ENCODE measurements at places on chromosomes 12 and 14. TPM values are rescaled to one million over a fixed set of nuclear protein-coding genes. Genes with fewer than 3 reads are reported as not detected.
A peak's percentile ranks its signal among the peaks of the same experiment; 100 is the strongest.

The TMEM132D gene
- 7.1 TPM for total RNA-seq

DNA sequence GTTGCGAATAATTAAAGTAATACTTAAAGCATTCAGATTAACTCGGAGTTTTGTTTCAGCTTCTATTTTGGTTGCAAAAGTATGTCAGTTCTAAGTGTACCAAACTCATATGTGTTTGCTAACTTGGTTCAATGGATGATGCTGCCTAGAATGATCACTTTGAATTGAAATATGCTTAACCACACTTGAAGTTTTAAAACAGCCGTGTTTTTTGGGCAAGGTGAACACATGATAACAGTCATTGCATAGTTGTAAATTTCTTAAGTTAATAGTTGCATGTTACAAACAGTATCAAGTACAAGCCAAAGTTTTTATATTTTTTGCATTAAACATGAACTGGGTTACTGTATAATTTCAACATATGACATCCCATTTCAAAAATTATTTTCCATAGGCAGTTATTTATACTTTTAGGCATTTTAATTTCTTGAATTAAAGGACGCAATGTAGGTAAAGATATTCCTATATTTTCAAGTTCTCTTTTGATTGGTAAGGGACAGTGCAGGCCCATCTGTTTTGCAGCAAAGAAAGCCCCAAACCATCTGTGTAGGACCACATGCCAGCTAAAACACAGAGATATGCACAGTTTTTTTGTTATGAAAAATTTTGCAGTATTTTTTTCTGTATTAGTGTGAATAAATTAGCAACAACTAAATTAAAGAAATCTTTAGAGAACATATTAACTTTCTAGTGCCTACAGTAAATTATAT, 575.5 kb downstream of the PRKD1 start:
- no peak for DNase-seq

DNA sequence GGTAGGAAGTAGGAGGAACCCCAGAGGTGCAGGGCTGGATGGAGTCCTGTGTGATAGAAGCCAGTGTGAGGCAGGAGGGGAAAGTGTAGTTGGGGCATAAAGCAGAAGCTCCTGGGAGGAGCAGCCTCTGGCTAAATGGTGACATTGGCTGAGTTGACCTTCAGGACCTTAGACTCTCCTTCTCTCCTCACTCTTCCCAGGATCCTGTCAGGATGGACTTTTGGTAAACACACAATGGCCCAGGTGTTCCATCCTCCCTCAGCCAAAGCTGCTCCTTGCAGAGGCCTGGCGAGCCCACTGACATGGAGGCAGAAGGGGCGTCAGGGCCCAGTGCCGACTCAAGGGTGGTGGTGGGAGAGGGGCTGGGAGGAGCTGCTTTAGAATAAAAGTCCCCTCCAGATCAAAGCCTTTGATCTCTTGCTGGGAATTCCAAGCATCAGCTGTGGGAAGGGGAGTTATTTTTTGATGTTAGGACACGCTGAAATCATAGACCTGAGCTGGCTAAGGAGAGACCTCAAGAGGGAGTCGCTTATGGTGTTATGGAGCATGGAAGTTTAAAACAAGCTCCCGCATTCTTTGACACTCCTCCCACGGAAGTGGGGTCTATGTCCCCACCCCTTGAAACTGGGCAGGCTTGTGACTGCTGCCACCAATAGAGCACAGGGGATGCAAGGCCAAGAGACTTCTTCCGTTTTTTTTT, 44.1 kb downstream of the SMIM41 start:
- DNase-seq, result no peak

DNA sequence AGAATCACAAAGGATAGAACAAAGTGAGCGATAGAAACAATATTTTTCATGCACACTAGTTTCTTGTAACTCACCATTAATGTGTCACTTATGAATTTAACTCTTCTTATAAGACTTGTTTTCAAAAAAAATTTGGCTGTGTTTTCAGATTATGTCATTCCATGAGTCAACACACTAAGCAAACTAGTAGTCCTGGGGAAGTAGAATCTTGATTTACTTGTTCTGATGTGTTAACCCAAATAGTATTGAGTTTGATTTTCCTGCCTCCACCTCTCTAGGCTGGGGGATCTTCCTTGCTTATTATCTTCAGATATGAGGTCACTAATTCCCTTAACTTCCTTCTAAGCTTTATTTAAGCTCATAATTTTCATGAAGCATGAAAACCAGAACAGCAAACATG, 151.0 kb upstream of the SEL1L start:
- no peak for DNase-seq

The OAS2 gene
- 3.6 TPM for total RNA-seq

DNA sequence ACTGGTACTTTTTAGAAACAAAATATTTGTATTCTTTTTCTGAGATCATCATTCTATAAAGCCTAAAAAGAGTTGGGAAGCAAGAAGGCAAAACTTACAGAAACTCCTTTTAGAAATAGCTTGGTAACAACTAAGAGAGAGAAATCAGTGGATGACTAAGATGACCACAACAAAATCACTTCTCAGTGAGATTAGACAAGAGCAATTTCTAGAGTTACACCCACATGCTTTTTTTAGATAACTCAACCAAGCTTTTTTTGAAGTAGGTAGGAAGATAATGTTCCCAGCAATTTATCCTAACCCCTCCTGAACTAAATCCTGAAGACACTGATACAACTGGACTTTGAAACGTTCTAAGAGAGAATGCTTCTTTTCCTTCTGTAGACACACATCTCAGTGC, 576.4 kb downstream of the SLC6A15 start:
- no peak for DNase-seq

The RASAL1 gene
- total RNA-seq, result 1.8 TPM

The CD69 gene
- total RNA-seq, result 3.7 TPM

DNA sequence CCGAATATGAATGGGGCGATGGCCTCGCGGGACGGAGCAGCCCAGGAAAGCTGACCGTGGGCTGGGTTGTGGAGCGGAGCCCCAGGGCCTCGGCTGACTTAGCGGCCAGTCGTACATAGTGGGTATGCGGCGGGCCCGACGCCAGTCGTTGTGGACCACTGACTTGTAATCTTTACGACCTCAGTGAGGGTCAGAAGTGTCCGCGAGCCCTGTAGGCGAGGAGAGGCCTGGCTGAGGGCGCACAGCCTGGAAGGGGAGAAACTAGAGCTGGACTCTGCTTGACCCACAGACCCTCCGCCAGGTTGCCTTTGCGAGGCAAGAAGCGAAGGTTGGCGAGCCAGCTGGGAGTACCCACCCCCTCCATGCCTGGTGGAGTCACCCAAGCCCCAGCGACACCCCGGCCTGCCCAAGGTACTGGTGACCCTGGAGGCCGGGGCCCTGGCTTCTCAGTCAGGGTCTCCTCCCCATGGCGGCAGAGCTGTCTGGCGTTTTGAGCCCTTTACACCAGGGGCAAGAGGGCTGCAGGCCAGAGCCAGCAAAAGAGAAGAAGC, 15.6 kb upstream of the DYNC1H1 start:
- DNase-seq, result no peak

The KRT6A gene
- 0.21 TPM for total RNA-seq

DNA sequence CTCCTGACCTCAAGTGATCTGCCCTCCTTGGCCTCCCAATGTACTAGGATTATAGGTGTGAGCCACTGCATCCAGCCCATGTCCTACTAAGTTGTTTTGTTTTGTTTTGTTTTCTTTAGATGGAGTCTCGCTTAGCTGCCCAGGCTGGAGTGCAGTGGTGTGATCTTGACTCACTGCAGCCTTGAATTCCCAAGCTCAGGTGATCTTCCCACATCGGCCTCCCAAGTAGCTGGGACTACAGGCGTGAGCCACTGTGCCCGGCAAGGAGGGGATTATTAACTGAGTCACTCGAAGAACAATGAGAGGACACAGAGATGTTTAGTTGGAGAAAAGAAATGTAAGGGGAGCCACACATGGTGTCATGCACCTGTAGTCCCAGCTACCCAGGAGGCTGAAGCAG, 18.0 kb upstream of the ERBB3 start:
- peak; percentile 49 for DNase-seq

DNA sequence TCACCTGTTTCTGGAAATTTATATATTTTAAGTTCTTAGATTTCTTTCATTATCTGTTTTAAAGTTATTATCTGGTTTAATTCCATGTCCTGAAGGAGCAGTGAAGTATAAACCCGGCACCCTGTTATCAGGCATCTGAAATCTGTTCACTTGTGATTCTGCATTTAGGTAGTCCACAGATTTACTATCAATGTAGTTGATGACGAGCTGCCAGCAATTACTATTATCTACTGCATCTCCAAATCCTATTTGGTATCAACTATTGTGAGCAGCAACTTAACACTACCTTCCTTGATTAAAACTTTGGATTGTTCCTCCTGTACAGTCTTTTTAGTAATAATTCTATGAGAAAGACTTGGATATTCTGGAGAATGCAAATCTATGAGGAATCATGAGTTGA, 36.1 kb downstream of the PRORP start:
- no peak for DNase-seq

- DNase-seq, result no peak
Measured at GRCh38 chr12:113347107-113347506, 11.3 kb upstream of the PLBD2 start.

The C12orf54 gene
- total RNA-seq, result not detected

The OVCH1 gene
- total RNA-seq, result not detected

DNA sequence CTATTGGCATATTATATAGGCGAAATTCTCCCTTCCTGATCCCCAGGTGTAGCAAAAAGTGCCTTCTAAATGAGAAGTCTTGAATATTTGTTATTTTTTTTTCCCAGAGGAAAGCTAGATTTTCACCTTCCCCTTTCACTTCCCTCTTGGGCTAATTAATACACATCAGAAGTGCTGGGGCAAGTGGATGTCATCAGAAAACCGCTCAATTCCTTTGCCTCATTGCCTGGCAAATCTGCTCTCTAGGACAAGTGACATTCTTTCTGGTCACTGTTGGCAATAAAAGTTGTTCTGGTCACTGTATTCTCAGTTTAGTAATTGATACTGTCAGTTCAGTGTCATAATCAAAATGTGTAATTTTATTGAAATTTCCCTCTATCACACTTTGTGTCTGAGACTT, 174.5 kb downstream of the ETNK1 start:
- DNase-seq, result no peak

Data from kidney epithelial cell (primary cell).